ENCODE measurements at places on chromosomes 11 and 22. TPM values are rescaled to one million over a fixed set of nuclear protein-coding genes. Genes with fewer than 3 reads are reported as not detected.

DNA sequence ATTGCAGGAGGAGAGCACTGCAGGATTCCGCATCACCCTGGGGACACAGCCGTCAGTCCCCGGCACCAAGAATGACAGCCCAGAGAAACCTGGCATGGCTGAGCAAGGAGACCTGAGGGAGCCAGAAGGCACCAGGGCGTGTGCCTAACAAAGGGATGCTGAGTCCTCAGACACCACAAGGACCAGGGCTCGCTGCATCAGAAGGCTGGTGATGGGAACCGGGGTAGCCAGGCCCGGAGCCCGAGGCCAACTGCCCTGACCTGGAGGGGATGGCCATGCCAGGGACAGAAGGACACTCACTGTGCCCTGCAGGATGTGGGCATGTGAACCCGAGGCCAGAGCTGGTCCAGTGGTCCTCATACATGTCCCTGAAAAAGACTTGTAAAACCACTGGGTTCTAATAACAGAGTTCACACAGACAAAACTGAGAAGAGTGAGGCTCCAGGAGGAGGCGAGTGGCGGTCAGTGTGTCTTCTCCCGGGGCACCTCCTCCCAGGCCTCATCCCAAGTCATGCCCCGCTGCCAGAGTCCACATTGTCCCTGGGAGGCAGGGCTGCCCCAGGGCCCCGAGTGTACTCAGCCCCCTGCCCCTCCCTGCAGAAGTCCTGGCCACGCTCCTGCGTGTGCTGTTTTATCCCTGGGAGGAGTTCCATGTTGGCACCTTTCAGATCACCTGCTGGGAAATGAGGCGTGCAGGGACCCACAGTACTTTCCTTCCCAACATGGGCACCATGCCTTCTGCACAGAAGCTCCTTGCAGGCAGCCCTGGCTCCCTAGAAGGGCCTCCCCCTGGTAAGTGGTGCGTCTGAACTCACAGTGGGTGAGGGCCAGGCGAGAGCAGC is 42.5 kb downstream of the TBX1 start:
- no peak for DNase-seq

DNA sequence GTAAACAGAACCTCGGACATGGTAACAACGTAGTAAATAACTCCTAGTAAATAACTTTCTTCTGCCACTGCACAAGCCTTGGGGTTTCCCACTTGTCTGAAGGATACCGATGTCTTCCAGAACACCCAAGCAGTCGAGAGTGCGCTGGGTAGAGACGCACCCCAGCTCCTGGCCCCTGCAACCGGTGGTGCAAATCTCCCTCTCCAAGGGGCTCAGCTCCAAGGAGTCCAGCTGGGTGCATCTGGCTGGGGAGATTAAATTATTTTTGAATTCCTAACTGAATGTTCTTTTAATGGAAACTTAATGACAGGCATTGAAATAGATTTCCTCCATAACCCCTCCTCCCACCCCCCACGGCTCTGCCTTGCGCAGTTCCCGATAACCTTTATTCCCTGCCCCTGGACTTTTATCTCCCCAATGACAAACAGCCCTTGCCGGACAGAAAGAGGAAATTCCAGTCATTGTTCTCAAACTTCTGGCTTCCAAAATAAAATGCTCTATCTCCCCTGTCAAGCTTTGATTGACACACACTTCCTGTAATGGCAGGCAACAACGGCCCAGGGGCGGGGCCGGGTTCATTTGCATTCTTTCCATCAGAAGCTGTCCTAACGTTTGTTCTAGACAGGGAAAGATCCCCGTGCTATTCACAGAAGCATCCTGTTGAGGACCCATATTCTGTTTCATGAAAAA is 31.2 kb downstream of the KCNJ1 start:
- DNase-seq, result no peak

DNA sequence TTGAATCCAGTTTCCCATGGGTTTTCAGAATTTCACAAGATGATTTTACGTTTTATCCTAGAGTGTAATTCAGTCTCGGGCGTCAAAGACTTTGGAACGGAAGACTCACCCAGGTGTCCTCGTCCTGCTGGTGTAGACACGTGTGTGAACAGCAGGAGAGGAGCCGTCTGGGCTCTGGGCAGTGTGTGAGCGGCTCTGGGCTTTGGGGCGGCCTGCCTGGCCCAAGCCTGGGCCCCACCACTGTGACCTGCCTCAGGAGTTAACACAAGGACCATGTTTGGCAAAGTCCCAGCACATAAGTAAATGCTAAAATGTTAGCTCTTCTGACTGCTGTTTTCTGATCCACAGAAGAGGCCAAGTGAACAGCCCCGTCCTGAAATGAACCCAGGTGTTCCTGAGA is 1093.3 kb downstream of the BRD1 start:
- no peak for DNase-seq

- no peak for DNase-seq
Observed at GRCh38 chr11:36186340-36187175, 102.7 kb downstream of the COMMD9 start.

DNA sequence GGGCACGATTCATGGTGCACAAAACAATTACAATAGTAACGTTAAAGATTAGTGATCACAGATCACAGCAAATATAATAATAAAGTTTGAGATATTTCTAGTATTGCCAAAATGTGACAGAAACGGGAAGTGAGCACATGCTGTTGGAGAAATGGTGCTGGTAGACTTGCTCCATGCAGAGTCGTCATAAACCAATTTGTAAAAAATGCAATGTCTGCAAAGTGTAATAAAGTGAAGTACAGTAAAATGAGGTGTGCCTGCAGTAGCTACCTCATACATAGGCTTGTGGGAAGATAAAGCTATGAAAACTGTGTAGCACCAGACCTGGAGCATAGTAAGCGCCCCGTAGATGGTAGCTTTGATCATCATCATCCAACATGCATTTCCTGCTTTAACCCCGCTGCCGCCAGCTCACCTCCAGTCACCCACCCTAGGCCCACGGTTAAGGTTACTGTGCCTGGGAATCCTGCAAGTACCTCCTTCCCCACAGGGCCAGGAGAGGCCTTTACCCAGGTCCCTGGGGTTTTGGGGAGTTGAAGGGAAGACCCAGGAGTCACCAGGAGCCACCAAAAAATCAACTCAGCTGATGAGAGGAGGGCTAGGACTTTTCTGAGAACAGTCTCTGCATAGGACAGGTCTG is 59.2 kb downstream of the MYO7A start:
- no peak for DNase-seq

- DNase-seq, result peak; percentile 87
Observed at GRCh38 chr11:61028135-61028729, 56.8 kb downstream of the CD6 start.

GRCh38 chr11:17877886-17878285 is 135.0 kb downstream of the SERGEF start:
- DNase-seq, result no peak

OR5M3 gene
- not detected for total RNA-seq

- no peak for DNase-seq
Observed at GRCh38 chr11:72381584-72382090, 52.7 kb downstream of the CLPB start.

DNA sequence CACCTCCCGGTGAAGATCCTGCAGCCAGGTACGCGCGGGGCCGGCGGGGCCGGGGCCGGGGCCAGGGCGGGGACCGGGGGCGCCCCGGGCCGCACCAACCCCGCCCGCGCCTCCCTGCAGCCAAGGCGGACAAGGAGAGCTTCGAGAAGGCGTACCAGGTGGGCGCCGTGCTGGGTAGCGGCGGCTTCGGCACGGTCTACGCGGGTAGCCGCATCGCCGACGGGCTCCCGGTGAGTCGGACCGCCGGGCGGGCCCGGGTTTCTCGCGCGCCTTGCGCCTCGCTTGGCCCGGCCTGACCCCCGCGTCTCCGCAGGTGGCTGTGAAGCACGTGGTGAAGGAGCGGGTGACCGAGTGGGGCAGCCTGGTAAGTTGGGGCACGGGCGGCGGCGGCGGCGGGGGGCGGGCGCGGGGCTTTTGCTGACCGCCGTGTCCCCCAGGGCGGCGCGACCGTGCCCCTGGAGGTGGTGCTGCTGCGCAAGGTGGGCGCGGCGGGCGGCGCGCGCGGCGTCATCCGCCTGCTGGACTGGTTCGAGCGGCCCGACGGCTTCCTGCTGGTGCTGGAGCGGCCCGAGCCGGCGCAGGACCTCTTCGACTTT is 531 bp downstream of the PIM3 start:
- peak; percentile 69 for DNase-seq

DNA sequence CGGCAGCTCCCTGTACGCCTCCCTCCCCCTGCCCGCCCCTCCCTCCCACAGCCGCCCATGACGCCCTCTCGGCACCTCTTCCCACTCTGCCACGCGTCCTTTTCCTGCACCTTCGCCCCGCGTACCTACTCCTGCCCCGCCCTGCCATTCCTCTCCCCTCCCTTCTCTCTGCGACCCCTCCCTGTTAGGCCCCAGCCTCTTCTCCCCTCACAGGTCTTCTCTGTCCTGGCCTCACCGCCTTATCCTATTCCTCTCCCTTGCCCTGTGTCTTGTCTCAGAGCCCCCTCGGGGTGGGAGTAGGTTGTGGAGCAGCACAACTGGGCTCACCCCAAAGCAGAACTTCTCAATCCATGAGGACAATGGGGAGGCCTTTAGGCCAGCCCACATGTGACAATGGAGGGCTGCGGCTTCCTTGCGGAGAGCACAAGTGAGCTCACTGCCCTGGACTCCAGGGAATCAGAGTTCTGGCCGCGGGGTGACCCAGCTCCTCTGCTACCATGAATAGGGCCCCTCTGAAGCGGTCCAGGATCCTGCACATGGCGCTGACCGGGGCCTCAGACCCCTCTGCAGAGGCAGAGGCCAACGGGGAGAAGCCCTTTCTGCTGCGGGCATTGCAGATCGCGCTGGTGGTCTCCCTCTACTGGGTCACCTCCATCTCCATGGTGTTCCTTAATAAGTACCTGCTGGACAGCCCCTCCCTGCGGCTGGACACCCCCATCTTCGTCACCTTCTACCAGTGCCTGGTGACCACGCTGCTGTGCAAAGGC is 539 bp downstream of the SLC35C1 start:
- no peak for DNase-seq

- DNase-seq, result peak; percentile 58
Observed at GRCh38 chr22:46538814-46539160, 1.4 kb upstream of the CELSR1 start.

Measured in activated CD4-positive, alpha-beta T cell treated with anti-CD3 and anti-CD28 coated beads for 36 hours (primary cell).